Chondrocyte (in vitro differentiated cells): ENCODE measurements at places on chromosomes 7 and 10. TPM values are rescaled to one million over a fixed set of nuclear protein-coding genes. Genes with fewer than 3 reads are reported as not detected.
A peak's percentile ranks its signal among the peaks of the same experiment; 100 is the strongest.

DNA sequence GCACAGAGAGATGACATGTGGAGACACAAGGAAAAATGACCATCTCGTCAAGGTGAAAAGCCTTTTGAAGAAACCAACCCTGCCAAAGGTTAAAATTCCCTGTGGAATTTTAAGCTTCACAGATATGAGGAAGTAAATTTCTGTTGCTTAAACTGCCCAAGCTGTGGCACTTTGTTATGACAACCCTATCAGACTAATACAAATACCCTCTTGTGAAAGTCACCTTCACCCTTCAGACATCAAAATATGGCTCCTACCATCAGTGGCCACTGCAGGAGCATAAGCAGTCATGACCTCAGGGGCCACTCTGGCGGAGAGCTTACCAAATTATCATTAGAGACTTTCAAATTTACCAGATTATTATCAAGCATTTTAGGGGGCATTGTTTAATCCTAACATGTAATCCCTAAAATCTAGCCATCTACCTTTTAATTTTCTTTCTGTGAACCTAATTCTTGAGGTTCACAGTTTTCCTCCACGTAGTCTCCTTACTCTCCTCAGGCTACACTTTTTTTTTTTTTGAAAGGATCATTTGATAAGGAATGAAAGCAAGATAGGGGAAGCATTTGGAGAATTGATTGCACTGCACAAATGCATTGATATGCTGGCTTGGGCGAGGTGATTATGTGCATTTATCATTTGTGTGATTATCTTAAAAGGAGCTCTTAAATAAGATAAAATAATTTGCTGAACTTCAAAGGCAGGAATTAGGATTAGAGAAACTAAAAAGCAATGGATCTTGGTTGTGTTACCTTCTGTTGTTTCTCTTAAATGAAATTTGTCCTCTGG lies 90.3 kb downstream of the TMEM168 start:
- H3K36me3 ChIP-seq: no peaks in the 10 kb centered on the region
- H3K4me1 ChIP-seq: no peaks in the 10 kb centered on the region
- no peak overlapping the region for H3K4me3 ChIP-seq
- peaks cover 25% of the 10 kb centered on the region for H3K27me3 ChIP-seq
- DNase-seq: no peak

Gene ENO4
- 0.45 to 3.2 TPM (median 0.90 TPM) in 3 replicates for total RNA-seq

GRCh38 chr7:8125680-8126444 lies 136.1 kb downstream of the ICA1 start:
- no peaks in the 10 kb centered on the region for H3K36me3 ChIP-seq
- H3K4me1 ChIP-seq: no peaks in the 10 kb centered on the region
- peaks cover 3% of the 10 kb centered on the region for H3K27me3 ChIP-seq

- H3K4me1 ChIP-seq: no peaks in the 10 kb centered on the region
- H3K27me3 ChIP-seq: peaks cover 24% of the 10 kb centered on the region
- no peaks in the 10 kb centered on the region for H3K36me3 ChIP-seq
- DNase-seq: peak; percentile 68
- H3K4me3 ChIP-seq: no peak overlapping the region
- H3K27ac ChIP-seq: no peak overlapping the region
Observed at GRCh38 chr10:133162910-133163856, 3.2 kb downstream of the KNDC1 start.

GRCh38 chr7:74535951-74536356 lies 82.2 kb downstream of the GTF2IRD1 start:
- H3K4me3 ChIP-seq: no peak overlapping the region
- DNase-seq: no peak
- no peaks in the 10 kb centered on the region for H3K4me1 ChIP-seq
- peaks cover 23% of the 10 kb centered on the region for H3K36me3 ChIP-seq
- no peak overlapping the region for H3K27ac ChIP-seq

Gene CCSER2
- 74.2 to 80.0 TPM (median 78.8 TPM) in 3 replicates for total RNA-seq

- peaks cover 22% of the 10 kb centered on the region for H3K4me1 ChIP-seq
- peak overlapping the region; percentile 65 for H3K27ac ChIP-seq
- DNase-seq: no peak
- no peaks in the 10 kb centered on the region for H3K27me3 ChIP-seq
Observed at GRCh38 chr7:121447243-121447910, 51.3 kb upstream of the FAM3C start.

Gene HOXA9
- total RNA-seq: not detected in 3 replicates

DNA sequence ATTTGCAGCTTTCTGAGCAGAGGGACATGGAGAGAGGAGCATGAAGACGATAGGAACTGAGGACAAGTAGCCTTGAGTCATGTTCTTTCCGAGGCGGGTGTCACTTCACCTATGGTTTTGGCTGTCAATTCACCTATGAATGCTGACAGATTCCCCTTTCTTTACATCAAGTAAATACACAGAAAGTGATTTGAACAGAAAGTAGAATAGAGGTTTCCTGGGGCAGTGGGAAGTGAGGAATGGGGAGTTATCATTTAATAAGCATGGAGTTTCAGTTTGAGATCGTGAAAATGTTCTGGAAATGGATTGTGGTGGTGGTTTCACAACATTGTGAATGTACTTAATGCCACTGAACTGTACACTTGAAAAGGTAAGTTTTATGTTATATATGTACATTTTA lies 138.4 kb upstream of the MDFIC start:
- no peaks in the 10 kb centered on the region for H3K4me1 ChIP-seq
- H3K36me3 ChIP-seq: no peaks in the 10 kb centered on the region
- H3K27me3 ChIP-seq: peaks cover 4% of the 10 kb centered on the region

Gene LRIT1
- not detected in 3 replicates for total RNA-seq

Gene VWA2
- not detected in 3 replicates for total RNA-seq

DNA sequence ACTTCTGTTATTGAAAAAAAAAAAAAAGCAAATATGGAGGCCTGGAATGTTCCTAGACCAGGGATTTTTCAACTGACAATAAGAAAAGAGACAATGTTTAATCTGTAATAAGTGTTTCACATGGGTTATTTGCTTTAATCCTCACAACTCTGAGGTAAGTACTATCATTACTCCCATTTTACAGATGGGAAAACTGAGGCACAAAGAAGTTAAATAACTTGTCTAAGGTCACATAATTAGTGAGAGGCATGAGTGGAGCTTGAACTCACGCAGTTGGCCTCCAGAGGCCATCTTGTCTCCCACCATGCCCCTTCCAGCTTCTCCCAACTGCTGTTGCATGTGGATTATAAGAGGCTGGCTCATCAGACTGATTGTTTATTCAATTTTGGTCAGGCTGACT lies 36.6 kb upstream of the CREB5 start:
- no peak overlapping the region for H3K27ac ChIP-seq
- H3K27me3 ChIP-seq: no peaks in the 10 kb centered on the region
- DNase-seq: no peak
- H3K36me3 ChIP-seq: no peaks in the 10 kb centered on the region
- H3K4me3 ChIP-seq: no peak overlapping the region

GRCh38 chr7:126570845-126571244 lies 681.9 kb downstream of the GRM8 start:
- H3K4me3 ChIP-seq: no peak overlapping the region
- peaks cover 12% of the 10 kb centered on the region for H3K4me1 ChIP-seq
- no peak overlapping the region for H3K27ac ChIP-seq
- DNase-seq: no peak
- no peaks in the 10 kb centered on the region for H3K27me3 ChIP-seq
- H3K36me3 ChIP-seq: no peaks in the 10 kb centered on the region

DNA sequence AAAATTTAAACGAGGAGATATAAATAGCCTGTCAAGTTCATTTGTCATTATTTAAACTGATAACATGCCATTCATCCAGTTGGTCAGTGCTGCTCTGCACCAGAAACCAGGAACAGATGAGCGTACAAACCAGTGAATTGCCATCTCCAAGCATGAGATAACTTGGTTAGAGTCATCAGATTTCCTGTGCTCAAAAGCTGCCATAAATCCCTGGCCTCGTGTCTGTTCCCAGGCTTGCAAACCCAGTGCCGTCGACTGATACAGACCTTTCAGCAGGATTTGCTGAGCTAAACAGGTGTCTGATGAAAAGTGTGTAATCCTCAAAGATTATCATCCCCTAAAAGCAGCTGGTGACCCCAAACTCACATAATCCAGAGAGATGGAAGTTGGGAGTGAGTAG lies 96.0 kb upstream of the SAMD8 start:
- DNase-seq: no peak
- peaks cover 4% of the 10 kb centered on the region for H3K4me1 ChIP-seq
- no peaks in the 10 kb centered on the region for H3K27me3 ChIP-seq
- peaks cover 7% of the 10 kb centered on the region for H3K36me3 ChIP-seq
- no peak overlapping the region for H3K27ac ChIP-seq
- H3K4me3 ChIP-seq: no peak overlapping the region

GRCh38 chr10:24170199-24170598 lies 38.7 kb upstream of the KIAA1217 start:
- peaks cover 2% of the 10 kb centered on the region for H3K27me3 ChIP-seq
- H3K4me1 ChIP-seq: no peaks in the 10 kb centered on the region
- no peak for DNase-seq
- no peaks in the 10 kb centered on the region for H3K36me3 ChIP-seq
- no peak overlapping the region for H3K27ac ChIP-seq
- H3K4me3 ChIP-seq: no peak overlapping the region

DNA sequence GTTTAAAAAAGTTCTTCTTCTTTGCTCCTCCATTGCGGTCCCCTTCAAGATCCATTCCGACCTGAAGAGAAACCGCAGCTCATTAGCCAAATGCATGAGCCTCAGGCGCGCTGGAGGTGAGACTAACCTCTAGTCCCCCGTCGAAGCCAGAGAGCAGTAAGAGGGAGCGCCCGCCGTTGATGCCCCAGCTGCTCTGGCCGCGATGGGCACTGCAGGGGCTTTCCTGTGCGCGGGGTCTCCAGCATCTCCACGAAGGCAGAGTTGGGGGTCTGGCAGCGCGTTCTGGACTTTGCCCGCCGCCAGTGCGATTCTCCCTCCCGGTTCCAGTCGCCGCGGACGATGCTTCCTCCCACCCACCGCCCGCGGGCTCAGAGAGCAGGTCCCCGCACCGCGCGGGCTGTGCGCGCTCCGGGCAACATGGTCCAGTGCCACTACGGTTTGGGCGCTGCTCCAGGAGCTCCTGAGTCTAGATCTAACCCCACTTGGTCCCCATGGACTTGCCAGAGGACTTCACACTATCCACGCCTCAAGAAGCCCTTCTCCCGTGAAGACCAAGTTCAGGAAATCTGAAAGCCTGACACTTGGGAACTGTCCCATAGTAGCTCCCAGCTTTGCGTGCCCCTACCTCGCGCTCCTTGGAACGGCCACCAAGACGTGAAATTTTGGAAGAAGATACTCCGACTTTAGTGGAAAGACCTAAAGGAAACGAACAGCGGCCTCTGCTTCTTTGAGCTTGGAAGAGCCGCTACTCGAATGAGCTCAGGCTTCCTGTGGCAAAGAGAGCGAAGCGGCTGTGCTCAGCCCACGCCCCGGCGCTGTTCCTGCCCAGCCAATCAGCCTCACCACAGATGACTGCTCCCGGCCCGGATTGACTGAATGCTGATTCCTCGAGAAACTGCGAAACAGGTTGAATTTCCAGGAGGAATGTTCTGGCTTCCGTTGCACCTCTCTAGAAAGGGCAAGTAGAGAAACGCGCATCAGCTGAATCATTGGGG lies at the start of gene ABCB1:
Gene ABCB1, minus strand, starts transcription at position 755 of the 995 bp plus-strand sequence. Its CDS starts 700 bp downstream, at position 55.
- H3K36me3 ChIP-seq: peaks cover 3% of the 10 kb centered on the region
- H3K4me3 ChIP-seq: peak within 1 kb of the TSS; percentile 66
- peak; percentile 68 for DNase-seq
- no peak within 1 kb of the TSS for H3K27ac ChIP-seq
- H3K27me3 ChIP-seq: peaks cover 62% of the 10 kb centered on the region
- H3K4me1 ChIP-seq: peaks cover 7% of the 10 kb centered on the region

Gene EBF3
- 2.2 TPM in 1 of 3 replicates, not detected in the others for total RNA-seq

Gene HBP1
- 49.0 to 51.7 TPM (median 49.4 TPM) in 3 replicates for total RNA-seq

GRCh38 chr10:67808704-67809103 lies 29.3 kb downstream of the DNAJC12 start:
- no peaks in the 10 kb centered on the region for H3K27me3 ChIP-seq
- peaks cover 8% of the 10 kb centered on the region for H3K36me3 ChIP-seq
- H3K4me3 ChIP-seq: no peak overlapping the region
- no peak overlapping the region for H3K27ac ChIP-seq
- H3K4me1 ChIP-seq: no peaks in the 10 kb centered on the region

DNA sequence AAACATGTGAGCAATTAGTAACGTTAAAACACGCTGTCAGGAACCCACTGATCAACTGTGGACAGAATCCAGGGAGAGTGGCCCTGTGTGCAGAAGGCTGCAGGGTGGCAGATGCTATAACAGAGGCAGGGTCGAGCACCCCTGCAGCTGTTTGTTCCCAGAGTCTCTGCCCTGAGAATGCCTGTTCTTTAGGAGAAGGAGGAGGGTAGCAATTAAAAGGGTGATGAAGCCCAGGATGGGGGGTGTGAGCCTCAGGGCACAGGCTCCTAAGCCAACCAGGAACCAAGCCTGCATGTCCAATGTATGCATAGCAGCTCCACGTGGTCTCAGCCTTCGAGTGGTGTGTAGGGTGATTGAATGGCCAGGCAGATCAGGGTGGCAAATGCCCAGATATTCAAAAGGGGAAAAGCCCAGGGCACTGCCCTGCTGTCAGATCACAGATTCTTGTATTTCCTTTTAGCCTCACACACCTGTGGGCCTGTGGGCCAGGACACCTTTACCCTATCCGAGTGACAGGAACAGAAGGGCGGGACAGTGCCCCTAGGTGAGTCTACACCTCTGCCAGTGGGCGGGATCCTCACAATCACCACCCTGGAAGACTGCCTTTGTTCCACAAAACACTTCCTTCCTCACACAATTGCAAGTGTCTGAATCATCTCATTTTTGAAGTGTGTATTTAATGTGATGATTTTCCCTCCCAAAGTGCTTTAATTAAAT lies 7.3 kb downstream of the WDFY4 start:
- no peaks in the 10 kb centered on the region for H3K4me1 ChIP-seq
- H3K27ac ChIP-seq: no peak overlapping the region
- no peak overlapping the region for H3K4me3 ChIP-seq
- DNase-seq: no peak
